ENCODE measurements at places on chromosomes 7 and 10. TPM values are rescaled to one million over a fixed set of nuclear protein-coding genes. Genes with fewer than 3 reads are reported as not detected.

DENND11 gene
- polyA plus RNA-seq, result 25.4 TPM

MBLAC1 gene
- polyA plus RNA-seq, result 1.9 TPM

TEX36 gene
- polyA plus RNA-seq, result not detected

DNA sequence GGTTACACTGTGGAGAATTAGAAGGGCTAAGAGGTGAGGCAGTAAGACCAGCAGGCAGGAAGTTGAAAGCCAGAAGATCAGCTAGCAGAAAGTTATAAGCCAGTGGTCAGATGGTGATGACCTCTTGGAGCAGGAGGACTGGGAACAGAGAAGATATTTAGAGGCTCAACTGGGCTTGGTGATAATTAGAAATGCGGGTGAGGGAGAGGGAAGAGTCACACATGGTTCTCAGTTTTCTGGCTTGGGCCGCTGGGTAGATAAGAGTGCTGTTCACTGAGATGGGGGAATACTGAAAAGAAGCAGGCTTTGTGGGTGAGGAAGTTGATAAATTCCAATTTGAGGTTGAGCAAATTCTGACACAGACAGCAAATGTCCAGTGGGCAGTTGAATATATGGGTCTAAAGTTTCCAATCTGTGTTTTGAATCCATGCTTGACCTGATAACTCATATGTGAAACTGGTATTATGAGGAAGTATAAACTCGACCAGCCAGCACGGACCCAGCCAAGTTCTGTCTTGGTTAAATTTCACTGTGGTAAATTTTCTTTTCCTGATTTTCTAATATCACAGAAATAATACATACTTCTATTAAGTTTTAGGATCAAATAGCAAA lies 22.7 kb downstream of the LSMEM1 start:
- no peak for DNase-seq

GRCh38 chr10:132951926-132952325 lies 9.6 kb upstream of the CFAP46 start:
- DNase-seq, result no peak

DNA sequence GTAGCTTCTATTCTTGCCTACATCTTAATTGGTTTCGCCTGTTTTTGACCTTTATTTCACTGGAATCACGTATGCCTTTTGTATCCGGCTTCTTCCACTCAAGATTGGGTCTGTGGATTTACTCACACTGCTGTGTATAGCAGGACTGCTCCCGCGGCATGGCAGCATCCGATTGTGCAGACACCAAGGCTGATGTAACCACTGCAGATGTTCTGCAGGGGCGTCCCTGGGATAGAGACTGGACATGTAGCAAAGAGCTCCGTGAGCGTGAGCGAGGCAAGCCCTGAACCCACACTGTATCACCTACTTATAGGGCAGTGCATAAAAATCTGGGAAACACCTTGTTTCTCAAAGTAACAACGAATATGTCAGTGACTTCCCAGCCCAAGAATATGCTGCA lies 11.4 kb upstream of the IDI2 start:
- DNase-seq, result no peak

- no peak for DNase-seq
Observed at GRCh38 chr10:100022403-100022802, 12.7 kb upstream of the DNMBP start.

DNA sequence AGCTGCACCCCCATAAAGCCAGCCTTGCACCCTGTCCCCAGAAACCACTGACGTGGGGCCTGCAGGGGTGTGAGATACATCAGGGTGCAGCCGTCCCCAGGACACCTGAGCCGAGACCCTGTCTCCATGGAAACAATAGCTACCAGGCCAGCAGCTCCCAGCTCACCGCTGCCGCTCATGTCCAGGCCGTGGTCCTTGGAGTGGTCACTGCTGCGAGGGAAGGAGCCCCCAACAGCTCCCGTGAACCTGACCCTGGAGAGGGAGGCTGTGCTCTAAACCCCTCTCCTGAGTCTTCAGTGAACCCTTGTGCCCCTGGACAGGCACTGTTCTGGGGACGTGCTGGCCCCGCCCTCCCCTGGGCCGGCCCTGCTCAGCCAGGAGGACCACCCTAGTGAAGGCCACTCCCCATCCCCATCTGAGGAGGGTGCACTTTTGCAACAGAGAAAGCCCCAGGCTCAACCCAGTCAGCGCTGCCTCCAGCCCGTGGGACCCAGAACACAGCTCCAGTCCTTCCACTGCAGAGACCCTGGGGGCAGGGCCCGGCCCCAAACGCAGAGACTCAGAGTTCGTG lies 19.6 kb upstream of the INPP5A start:
- DNase-seq, result no peak

DNA sequence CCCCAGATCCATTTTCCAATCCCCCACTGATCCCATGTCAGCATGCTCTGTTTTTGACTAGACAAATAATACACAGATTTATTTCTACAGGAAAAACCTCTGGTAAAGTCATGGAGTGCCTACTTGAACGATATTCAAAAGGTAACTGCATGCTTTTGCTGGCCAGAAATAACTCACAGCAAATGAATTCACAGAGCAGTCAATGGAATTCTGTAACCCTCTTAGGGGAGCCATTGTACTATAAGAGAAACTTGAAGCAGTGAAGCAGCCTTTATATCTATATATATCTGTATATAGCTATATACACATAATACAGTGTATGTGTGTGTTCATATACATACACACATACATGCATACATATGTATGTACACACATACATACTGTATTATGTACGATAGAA lies 29.0 kb upstream of the MEOX2 start:
- DNase-seq, result no peak

- DNase-seq, result no peak
Observed at GRCh38 chr10:119132521-119133345, 28.8 kb downstream of the DENND10 start.

DNA sequence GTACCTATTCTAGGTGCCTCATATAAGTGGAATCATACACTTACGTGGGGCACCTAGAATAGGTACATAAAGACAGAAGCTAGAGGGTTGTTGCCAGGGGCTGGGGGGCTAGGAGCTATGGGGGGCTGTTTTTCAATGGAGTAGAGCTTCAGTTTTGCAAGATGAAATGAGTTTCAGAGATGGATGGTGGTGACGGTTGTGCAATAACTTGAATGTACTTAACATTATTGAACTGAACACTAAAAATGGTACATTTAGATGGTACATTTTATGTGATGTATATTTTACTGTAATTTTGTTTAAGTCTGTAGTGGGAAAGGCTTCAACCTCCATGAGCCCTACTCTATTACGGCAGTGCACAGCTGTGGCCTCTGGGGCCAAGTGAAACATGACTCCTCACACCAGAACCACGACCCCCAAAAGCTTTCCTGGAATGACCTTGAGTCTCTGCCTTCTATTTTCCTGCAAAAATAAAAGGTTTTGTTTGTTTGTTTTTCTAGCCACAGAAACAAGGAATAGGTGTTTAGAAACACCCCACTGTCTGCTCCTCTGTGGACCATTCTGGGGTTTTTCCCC lies 147.3 kb upstream of the PLXNA4 start:
- DNase-seq, result no peak
